Lung microvascular endothelial cell (primary cell): ENCODE measurements at places on chromosomes 5 and 9. TPM values are rescaled to one million over a fixed set of nuclear protein-coding genes. Genes with fewer than 3 reads are reported as not detected.

DNA sequence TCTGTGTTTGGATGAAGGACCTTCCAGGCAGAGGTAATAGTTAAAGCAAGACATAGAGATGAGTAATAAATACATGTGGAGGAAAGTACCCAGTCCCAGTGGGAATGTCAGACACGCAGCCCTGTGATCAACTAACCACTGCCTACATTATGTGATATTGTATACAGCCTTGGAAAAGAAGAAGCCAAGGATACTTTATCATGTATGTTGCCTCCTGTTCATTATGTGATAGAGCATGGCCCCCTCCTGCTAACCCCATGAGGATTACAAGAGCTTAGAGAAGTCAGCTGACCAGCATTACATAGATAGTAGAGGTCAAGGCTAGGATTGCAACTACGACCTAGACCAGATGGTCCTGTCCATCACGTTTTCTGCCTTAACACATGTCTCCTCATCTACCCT is 497.0 kb upstream of the TNC start:
- DNase-seq, result no peak

DNA sequence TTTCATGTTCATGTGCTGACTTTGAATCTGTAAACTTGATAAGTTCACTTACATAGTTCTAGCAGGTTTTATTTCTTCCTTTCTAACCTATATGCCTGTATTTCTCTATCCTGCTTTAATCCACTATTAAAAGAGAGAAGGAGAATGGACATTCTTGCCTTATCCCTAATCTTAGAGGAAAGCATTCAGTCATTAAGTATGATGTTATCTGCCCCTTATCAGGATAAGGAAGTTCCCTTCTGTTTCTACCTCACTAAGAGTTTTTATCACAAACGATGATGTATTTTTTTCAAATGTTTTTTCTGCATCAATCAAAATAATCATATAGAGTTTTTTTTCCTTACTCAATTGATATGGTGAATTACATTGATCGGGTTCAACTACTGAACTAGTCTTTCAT is 33.1 kb downstream of the DRD1 start:
- DNase-seq, result no peak

GRCh38 chr5:80468131-80468530 is 19.8 kb upstream of the FAM151B start:
- no peak for DNase-seq

DNA sequence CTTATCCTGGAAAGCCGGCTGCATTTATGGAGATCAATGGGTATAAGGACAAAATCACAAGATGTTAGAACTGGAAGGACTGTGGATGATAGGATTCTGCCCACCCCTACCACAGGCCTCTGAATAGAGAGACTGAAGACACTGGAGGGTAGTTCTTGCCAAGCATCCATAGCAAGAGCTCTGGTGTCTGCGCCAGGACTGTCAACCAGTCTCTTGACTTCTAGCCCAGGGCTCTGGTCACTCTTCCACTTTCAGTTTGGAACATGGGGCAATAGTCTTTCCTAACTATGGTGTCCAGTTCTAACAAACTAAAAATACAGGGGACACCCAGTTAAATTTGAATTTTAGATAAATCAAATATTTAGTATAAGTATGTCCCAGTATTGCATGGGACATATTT is 23.4 kb downstream of the LARP1 start:
- no peak for DNase-seq

- no peak for DNase-seq
These were observed 23.7 kb downstream of the NADK2 start for GRCh38 chr5:36217988-36218387.

GRCh38 chr5:88729084-88729828 is 153.7 kb downstream of the MEF2C start:
- peak; percentile 83 for DNase-seq

GRCh38 chr5:6576861-6577501 is 55.9 kb downstream of the NSUN2 start:
- DNase-seq, result peak; percentile 56

DNA sequence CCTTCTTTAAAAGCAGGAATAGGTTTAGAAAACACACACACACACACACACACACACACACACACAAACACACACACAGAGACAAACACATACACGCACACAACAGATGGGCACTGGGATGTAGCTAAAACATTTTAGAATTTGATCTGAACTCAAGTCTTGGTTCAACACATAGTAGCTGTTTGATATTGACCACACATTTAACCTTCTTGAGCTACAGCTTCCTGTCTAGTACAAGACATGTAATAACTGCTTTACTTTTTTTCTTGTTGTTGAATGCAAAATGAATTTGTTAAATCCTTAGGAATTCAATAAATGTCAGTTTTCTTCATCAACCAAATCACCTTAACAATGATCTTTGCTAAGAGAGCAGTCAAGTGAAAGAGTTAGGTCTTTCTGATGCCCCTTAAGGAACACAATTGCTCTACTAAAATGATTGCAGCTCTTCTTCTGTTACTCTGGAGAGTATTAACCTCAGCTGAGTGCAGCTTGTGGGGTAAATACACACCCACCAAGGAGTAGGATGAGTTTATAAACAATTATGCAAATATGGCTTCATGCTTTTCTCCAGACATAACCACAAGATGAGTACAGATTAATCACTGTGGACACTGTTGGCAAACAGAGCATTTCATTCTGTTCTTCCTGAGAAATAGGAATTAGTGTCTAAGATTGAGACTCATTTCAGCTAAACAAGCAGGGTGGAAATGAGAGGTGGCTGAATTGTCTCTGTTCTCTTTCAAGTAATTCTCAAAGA is 302.9 kb upstream of the PAPPA start:
- no peak for DNase-seq

DNA sequence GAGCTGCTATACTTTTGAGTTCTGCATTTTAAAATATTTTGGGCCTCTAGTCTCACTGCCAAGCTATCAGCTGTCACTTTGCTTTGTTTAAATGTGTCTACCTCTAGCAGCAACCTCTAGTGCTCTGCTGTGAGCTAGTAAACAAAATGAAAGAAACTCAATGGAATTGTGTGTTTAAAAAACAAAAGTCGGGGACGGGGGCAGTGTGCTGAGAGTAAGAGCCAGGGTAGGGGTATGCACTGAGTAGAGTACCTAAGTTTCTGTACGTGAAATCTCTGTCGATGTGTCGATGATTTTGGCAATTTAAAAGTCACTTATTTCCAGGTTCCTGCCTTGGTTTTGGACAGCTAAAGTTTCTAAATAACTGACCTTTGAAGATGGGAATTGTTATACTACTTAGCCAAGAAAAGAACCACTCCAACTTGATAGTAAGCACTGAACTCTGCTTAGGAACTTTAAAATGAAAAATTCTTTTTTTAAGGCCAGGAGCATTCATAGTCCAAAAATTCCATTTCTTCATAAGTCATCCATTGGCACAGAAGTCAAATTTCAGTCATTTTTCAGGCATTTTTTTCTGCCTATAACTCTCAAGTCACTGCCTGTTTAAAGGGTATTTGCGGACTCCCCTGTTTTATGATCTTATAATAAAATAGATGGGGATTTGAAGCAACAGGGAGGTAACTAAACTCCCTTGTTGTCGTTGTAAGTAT is 111.5 kb downstream of the SAXO1 start:
- no peak for DNase-seq

DNA sequence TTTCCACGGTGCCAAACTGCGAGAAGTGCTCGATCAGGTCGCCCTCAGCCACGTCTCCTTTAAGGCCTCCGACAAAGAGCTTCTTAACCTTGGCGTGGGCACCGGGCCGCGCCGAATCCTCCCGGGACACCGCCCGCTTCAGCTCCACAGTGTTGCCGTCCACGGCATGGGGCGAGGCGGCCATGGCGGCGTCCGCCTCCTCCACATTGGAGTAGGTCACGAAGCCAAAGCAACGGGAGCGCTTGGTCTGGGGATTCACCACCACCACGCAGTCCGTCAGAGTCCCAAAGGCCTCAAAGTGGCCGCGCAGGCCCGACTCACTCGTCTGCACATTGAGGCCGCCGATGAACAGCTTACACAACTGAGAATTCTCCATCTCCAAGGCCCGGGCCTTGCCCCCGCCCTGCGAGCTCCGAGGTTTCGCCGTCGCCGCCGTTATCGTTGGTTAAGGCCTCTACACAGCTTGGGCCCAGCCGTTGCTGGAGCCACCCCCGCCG is 424 bp downstream of the HNRNPA0 start:
- no peak for DNase-seq

GRCh38 chr9:123070198-123070597 is 36.7 kb downstream of the GPR21 start:
- DNase-seq, result no peak

- DNase-seq, result peak; percentile 56
These were observed 674 bp downstream of the LHFPL2 start for GRCh38 chr5:78647838-78648358.

DNA sequence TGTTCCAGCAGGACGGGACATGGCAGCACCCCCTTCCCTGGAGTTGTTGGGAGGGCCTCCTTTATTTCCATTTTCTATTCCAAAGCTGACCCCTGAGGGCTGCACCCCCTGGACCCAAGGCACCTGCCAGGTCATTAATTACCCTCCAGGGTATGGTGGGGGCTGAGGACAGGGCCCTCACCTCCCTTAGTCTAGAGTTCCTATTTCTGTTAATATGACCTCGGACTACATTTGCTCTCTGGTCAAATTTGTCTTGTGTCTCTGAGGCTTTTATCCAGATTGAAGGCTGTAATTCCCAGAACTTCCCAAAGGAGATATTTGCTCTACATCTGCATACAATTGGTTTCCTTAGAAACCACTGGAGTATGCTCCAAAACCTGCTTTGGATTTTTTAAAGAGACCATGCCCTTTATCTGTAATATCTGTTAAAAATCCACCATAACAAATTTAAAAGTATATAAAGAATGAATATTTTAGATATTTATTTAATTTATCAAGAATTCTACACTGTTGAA is 16.8 kb downstream of the PHF2 start:
- DNase-seq, result no peak

DNA sequence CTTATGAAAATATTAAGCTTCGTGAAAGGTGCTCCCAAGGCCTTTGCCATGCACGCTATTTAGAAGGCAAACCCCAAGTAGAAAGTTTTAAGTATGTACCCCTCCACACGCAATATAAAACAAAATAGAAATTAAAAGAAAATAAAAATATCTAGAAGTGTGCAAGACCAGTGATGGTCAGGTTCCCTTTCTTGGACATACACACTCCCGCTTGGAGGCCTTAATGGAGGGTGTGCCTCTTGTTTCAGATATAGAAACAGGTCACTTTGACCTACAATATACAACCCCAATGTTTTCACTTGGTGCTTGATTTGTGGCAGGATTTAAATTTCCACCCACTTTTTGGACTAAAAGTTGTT is 127.4 kb upstream of the STC2 start:
- no peak for DNase-seq

DNA sequence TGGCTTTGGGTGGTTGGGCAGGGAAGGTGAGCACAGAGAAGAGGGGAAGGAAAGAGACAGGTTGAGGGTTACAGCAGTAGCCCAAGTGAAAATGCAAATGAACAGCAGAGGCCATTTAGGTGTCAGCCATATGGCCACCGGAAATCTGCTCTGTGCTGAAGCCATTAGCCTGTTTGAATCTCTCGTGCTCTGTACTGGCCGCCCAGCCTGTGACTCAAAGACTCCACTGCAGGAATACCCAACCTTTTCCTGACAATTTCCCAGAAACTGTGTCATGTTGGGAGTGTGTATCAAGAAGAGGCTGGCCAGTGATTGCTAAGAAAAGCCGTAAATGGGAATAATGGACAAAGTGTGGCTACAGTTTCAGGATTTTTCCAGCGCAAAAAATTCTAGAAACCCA is 35.9 kb upstream of the RAI14 start:
- DNase-seq, result peak; percentile 84

- peak; percentile 68 for DNase-seq
These were observed 18.8 kb downstream of the SMIM32 start for GRCh38 chr5:136174021-136174659.

- DNase-seq, result no peak
These were observed 26.9 kb upstream of the TMEM252 start for GRCh38 chr9:68567565-68567964.

DNA sequence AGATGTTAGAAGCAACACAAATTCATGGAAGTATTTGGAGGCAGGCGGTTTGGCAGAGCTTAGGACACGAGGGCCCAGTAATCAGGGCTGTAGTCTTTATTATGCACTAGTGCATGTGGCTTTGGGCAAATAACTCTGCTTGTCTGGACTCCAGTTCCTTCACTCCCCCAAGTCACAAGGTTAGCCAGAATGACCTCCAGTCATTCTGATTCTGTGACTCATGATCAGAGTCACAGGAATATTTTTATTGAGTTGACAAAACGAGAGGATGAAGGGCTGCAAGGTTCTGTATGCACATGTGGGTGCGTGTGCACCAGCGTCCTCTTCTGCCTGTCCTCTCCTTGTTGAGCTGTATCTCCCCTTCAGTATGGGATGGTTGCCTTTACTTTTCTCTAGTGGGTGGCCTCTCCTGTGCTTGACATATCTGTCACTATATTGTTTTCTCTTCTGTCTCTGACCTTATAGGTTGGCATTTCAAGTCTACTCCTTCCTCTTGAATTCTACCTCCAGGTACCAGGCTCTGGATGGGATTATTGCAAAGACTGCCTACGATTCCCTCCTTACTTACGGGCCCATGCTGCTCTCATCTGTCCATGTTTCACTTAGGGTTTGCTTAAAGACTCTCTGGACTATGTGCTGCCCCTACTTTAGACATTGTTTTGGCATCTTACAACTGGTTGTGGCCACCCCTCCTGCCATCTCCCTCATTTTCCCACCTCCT is 94.6 kb downstream of the KDM4C start:
- DNase-seq, result peak; percentile 47

DNA sequence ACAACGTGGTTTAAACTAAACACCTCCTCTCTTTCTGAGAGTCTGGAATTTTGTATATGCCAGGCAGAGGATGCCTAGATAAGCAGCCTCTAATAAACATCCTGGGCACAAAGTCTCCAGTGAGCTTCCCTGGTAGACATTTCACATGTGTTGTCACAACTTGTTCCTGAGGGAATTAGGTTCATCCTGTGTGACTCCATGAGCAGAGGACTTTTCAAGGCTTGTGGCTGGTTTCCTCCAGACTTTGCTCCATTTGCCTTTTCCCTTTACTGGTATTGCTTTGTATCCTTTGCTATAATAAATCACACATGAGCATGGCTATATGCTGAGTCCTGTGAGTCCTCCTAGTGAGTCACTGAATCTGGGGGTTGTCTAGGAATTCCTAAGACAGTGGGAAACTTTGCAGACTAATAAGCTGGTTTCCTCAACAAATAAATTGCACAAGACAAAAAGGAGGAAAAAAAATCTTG is 77.4 kb downstream of the NR2F1-AS1 start:
- DNase-seq, result no peak

DNA sequence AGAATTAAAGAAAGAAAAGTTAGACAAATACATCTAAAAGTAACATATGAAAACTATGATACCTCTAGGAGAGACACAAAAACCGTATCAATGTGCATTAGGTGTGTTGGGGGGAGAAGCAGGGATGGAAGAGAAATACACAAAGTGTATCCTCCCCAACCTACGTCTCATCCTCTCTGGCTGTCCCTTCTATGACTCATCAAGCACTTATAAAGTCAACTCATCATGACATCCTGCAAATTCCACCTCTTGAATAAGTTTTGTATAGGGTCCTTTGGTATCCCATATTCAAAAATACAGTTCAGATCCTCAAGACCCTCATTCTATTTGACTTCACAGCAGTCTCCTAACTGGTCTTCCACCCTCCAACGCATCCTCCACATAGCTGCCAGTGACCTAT is 917.6 kb upstream of the DMAC1 start:
- DNase-seq, result no peak

Gene GPR150
- under 0.01 and 0.22 TPM in 2 replicates for total RNA-seq

Gene ORM2
- total RNA-seq, result not detected in 2 replicates

Gene OTULIN
- total RNA-seq, result 10.2 and 16.1 TPM in 2 replicates

Gene TOR1A
- 26.8 and 32.7 TPM in 2 replicates for total RNA-seq

Gene ADGRD2
- total RNA-seq, result not detected in 2 replicates

Gene STXBP1
- 8.5 and 10.3 TPM in 2 replicates for total RNA-seq
